NCI-H1105 treated with DMSO at 0.1 percent for 48 hours (cell line): ENCODE measurements at places on chromosomes 13 and 19.
A peak's percentile ranks its signal among the peaks of the same experiment; 100 is the strongest.

DNA sequence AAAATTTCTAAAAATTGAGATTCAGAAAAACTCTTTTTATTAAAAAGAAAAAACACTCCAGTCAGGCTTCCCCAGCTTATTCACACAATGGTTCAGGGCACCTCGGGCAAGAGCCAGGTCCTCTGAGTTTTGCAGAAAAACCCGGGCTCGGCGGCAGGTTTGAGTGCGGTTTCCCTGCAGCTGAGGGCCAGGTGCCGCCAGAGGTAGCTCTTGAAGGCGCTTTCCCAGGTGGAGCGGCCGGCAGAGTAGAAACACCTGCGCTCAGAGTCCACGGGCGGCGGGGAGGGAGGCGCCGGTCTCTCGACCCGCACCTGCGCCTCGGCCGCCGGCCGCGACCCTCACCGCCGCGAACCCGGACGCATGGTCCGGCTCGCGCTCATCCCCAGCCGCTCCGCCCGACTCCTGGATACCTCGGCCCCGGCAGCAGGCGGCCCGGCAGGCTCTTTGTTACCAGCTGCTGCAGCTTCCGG, 444 bp downstream of the PROSER1 start:
- peak; percentile 70 for DNase-seq

GRCh38 chr13:110310541-110311442, 3.7 kb downstream of the COL4A2 start:
- no peak for DNase-seq

GRCh38 chr19:30145467-30145866, 203.4 kb downstream of the URI1 start:
- no peak for DNase-seq

DNA sequence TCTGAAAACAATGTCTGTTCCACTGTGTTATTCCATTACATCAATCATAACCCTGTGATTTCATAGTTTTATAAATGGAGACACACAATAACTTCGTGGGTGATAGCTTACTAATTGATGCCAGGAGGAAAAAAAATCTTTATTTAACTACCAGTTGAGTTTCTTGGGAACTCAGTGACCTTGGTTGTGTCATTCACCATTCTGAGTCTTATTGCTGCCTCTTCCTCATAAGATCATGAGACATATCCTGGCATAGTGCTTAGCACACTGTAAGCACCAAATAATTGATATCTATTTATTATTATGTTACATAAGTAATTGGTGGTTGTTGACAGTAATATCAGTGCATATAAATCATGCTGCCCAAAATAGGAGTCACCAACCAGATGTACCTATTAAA, 39.1 kb upstream of the SIN3B start:
- no peak for DNase-seq

- DNase-seq = no peak
These were observed 14.9 kb upstream of the STK24 start for GRCh38 chr13:98591721-98592361.
